Right renal cortex interstitium (tissue), 3 donors: ENCODE measurements at places on chromosomes 7 and 10. TPM values are rescaled to one million over a fixed set of nuclear protein-coding genes. Genes with fewer than 3 reads are reported as not detected.
A peak's percentile ranks its signal among the peaks of the same experiment; 100 is the strongest.

The SLC35G1 gene
- 7.3 TPM for polyA plus RNA-seq

The NEBL gene
- 95.1 TPM for polyA plus RNA-seq

The PIP gene
- polyA plus RNA-seq, result not detected

DNA sequence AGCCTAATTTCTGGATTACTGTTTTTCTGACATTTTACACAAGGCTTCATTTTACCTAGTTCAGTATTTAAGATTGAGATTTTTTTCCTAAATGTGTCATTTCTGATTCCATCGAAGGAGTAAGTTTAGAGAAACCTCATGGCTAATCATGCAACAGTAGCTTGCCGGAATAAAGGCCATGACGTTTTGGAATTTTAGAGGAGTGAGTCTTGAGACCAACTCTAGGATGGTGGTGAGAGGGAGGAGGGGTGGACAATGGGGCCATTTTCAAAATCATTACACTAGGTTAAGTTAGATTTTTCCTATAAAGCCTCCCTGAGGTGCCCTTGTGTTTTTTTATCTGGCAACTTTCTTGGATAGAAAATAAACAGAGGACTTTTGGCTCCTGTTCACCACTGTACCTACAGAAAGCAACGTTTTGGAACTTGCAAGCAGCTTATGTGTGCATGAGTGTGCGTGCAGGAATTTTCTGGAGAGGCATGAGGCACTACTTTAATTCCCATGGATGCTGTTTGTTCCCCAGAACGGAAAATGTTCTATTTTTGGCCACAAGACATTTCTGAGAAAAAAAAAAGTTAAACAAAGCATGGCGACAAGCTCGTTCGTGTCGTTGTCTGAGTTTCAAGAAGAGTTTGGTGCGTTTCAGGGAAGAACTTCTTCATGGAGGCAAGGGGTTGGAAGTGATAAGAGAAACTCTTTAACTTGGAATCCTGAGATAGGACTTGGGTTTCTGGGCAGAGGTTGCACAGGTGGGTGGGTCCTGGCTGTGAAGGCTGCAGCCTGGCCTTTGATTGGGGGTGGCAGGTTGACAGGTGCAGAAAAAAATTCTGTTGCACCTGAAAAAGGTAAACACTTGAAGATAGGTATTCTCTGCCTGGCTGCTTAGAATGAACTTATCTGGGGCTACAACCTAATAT is 178.1 kb downstream of the PTEN start:
- DNase-seq, result no peak

GRCh38 chr7:86749741-86750665 is 106.3 kb downstream of the GRM3 start:
- DNase-seq, result no peak

GRCh38 chr10:49189422-49189821 is 1.2 kb upstream of the TMEM273 start:
- no peak for DNase-seq

- no peak for DNase-seq
Observed at GRCh38 chr7:15863951-15864625, 177.6 kb upstream of the MEOX2 start.

DNA sequence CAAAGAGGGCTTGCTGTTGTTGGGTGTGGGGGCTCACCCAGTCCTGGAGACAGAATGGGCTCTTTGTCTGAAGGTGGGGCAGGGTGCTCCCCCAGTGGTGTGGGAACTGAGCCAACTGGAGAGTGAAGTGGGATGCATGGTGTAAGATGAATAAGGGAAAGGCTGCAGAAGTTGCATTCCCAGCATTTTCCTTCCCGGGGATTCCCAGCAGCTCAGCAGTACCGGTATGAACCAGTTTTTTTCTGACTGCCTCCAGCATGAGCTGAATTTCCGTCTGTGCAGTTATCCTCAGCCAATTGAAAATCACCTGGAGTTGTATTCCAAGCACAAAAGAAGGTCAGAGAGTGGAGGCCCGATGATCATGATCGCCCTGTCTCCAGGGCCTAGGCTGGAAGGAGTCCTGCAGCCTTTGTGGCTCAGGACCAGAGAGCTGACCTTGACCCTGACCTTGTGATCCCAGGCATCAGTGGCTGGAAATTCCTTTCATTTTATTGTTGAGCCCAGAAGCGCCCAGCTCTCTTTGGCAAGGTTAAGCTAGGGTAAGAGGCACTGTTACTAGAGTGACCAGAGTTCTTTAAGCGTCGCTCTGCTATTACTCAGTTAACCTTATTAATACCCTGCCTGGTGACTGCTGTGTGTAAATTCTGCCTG is 33.4 kb downstream of the OGDH start:
- peak; percentile 56 for DNase-seq

DNA sequence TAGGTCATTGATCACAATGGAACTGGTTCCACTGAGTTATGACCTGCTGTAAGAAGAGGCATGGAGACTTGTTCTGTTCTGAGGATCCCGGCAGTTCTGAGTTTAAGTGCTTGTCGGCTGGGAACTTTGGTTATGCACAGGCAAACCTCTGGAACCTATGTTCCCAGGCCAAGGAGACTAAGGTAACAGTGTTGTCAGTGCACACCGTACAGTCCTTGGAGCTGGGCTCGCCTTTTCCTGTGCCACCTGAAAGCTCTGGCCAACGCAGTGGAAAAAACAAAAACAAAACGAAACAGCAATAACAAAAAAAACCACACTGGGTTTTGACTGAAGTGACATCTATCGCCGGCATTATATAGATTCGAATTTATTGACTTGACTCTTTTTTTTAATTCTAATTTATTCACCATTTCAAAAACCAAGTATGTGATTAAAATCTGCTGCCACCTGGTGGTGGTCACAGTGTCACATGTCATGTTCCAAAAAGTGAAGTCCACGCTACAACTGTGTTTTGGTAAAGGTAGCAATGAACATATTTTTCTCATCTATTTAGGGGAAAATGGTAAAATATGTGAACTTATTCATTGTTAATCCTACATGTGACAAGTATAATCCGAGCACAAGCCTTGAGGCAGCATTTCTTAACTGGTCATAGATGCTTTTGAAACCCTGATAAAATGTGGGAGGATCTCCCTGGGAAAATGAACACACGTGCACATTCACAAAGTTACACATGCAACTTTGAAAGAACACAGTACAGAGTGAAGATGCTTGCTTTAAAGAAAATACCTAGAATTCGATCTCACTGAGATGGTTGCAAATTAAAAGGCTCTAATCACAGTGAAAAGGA is 113.8 kb upstream of the PPP2R2D start:
- no peak for DNase-seq

- peak; percentile 16 for DNase-seq
Observed at GRCh38 chr7:149838992-149839408, 825 bp downstream of the ZNF862 start.

- no peak for DNase-seq
Observed at GRCh38 chr7:3135626-3136025, 92.0 kb upstream of the CARD11 start.

DNA sequence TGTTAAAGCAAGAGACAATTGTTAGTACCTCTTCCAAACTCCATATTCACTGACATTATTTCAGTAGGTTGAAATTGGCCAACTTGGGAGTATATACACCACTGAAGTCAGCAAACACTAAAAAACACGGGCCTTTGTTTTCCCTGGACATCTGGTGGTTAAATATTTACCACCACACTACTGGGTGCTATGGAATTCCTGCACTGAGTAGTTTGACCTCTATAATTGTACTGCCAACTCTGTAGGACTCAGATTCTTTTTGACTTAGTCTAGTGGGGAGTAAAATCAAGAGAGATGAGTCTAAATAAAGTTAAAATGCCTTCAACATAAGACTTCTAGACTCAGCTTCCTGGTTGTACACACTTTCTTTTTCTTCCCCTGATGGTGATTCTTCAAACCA is 41.3 kb upstream of the TES start:
- no peak for DNase-seq

DNA sequence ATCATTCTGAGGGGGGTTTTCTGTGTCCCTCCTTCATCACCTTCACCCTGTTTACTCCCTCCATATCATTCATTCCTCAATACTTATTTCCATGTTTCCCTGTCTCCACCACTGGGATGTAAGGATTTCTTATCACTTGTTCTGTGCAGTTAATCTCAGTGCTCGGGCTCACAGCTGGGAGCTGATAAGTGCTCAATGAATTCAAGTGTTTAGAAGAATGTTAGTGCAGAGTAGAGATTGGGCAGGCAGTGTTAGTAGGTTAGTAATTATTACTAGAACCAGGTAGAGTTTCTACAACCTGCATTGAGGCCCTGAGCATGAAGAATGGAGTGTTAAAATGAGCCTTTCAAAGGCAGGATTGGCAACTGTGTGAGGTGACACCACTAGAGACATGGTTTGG is 458.1 kb downstream of the AUTS2 start:
- no peak for DNase-seq

DNA sequence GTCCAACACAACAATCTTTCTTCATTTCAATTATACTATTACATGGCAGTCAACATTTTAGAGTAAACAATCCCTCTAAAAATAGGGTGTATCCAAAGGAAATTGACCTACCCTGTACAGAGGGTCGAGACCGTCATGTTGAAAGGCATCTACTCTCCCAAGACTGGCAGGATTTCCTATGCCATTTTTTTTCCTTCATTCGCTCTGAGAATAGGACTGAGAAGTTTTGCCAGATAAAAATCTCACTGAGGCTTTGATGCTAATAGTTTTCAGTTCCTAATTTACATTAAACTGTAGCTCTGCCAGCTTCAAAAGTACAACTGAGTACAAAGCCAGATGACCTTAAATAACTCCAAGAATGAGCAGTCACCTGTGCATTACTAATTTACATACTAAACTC is 84.5 kb upstream of the SEMA3C start:
- DNase-seq, result no peak

DNA sequence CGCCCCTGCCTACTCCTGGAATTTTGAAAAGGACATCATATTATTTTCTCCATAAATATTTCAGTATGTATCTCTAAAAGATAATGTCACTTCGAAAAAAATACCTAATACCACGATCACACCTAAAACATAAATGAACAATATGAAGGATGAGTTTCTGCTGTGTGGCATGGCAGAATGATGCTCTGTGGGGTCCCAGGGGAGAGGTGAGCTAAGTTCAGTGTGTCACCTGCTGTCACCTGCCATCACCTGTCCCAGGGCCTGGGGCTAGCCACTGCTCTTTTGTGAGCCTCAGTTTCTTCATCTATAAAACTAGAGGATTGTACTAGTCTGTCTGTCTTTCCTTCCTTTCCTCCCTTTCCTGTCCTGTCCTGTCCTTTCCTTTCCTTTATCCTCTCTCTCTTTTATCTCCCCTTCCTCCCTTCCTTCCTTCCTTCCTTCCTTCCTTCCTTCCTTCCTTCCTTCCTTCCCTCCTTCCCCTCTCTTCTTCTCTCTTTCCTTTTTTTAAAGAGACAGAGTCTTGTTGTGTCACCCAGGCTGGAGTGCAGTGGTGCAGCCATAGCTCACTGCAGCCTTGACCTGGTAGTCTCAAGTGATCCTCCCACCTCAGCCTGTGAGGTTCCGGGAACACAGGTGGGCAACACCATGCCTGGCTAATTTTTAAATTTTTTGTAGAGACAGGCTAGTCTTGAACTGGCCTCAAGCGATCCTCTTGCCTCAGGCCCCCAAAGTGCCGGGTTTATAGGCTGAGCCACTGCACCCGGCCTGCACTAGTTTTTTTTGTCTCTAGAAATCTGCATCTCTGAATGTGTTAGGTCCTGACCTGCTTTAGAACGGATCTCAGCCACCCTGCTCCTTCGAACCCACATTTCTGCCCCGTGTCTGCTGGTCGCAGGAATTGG is 43.1 kb downstream of the CUX1 start:
- no peak for DNase-seq

GRCh38 chr10:54900584-54900983 is 99.6 kb upstream of the PCDH15 start:
- no peak for DNase-seq

DNA sequence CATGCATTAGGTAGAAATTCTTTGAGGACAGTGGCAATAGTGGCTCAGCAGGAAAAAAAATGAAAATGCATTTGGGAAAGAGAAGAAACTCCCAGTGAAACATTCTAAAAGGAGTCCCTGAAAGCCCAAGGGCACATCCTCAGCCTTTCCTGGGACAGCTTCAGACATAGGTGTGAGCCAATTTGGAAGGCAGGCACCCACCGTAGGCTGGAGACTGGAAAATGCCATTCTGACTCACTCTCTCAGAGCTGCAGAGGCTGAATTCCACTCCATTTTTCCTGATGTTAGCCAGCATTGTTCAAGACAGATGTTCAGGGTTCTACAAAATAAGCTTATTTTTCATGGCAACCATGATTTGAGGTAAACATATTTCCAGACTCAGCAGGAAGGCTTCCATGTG is 379.0 kb upstream of the FZD8 start:
- DNase-seq, result no peak

- DNase-seq, result no peak
Observed at GRCh38 chr10:63456437-63457210, 9.2 kb downstream of the JMJD1C start.

GRCh38 chr7:113800826-113801225 is 118.0 kb downstream of the PPP1R3A start:
- DNase-seq, result no peak

DNA sequence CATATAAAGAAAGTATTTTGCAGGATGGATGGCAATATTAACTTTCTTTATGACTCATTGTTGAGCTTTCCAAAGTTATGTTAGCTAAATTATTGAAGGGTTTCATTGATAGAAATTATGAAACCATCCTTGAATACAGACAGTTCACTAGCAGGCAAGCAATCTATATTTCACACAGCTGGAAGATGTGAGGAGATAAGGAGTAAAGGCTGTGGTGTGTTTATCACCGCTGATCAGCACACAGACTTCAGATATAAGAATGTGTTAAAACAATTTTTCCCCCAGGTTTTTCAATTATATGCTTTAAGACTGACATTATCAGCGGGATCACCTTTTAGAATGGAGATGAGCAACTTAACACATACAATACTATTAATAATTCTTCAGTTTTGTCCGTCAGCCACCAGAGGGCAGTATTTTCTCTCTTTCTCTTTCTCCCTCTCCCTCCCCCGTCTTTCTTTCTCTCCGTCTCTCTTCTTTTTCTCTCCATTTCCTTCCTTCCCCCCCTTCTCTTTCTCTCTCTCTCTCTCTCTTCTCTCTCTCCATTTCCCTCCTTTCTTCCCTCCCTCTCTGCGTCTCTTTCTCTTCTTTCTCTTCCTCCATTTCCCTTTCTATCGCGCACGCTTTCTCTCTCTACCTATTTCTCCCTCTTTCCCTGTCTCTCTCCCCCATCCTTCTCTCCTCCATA is 62.9 kb upstream of the FAM171A1 start:
- DNase-seq, result no peak

- no peak for DNase-seq
Observed at GRCh38 chr10:44383749-44384600, 922 bp downstream of the CXCL12 start.

- no peak for DNase-seq
Observed at GRCh38 chr7:41448104-41448503, 254.8 kb downstream of the INHBA start.

DNA sequence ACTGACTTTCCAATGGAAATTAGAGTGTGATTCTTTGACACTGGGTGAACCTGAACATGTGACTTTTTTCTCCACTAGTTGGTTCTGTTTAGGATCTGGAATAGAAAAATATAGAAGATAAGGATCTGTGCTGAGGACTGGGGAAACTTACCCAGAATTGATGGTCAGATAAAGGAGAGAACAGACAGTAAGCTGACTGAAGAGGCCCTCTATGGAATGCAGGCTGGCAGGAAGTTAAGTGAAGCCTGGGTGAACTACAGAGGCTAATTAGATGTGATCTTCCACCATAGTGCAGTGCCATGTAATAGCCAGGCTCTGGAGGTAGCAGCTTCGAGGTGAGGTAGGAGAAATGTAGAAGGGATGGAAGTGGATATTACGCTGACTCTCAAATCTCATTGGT is 455.3 kb downstream of the PLXDC2 start:
- no peak for DNase-seq

- DNase-seq, result no peak
Observed at GRCh38 chr10:123561141-123561440, 105.1 kb upstream of the GPR26 start.
